ENCODE measurements at places on chromosomes 7 and 10.

DNA sequence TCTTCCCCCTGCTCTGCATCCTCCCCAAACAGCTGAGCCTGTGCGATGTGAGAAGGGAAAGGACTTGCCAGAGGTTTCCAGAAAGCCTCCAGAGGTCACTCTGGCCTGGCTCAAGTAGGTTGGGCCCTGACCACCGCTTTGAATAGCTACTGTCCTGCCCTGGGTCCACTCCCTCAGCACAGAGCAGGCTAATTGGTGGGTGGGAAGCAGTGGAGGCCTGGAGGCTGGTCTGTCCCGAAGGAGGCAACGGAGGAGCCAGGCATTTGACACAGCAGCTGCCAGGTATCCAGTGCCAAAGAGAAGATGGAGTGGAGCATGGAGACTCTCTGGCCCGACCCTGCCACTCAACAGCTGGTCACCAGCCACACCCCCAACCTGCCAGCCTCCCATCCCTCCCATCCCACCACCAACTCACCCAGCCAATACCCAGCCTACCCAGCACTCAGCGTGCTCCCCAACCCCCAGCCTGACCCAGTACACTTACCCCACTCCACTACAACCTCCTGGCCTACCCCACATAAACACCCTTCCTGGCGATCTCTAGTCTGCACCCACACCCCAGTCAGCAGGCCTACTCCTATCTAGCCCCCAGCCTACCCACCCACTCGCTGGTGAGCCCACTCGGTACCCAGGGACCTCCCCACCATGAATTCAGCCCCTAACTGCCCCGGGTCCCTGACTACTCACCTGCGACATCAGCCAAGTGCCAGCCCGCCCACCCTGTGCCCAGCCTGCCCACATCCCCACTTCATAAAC, 64.6 kb upstream of the COL13A1 start:
- no peaks in the 10 kb centered on the region for H3K36me3 ChIP-seq
- H3K4me1 ChIP-seq, result no peaks in the 10 kb centered on the region
- DNase-seq, result no peak
- H3K27me3 ChIP-seq, result no peaks in the 10 kb centered on the region

DNA sequence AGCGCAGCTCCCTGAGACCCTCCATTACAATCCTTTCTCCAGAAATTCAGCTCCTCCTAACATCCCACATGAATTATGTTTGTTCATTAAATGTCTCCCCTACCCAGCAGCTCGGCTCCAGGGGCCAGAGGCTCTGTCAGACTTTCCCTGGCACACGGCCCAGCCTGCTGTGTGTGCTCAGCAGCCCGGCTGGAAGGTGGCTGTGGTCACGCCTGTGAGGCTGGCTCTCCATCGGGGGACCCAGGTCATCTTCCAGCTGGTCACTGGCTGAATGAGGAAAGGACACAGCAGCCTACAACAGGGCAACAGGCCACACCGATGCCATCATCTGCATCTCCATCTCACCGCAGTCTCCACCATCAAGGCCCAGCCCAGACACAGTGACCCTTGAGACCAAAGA, 219.8 kb downstream of the MAD1L1 start:
- H3K36me3 ChIP-seq, result no peaks in the 10 kb centered on the region
- H3K4me3 ChIP-seq, result no peak overlapping the region
- H3K27ac ChIP-seq, result no peak overlapping the region
- DNase-seq, result peak; percentile 62

DNA sequence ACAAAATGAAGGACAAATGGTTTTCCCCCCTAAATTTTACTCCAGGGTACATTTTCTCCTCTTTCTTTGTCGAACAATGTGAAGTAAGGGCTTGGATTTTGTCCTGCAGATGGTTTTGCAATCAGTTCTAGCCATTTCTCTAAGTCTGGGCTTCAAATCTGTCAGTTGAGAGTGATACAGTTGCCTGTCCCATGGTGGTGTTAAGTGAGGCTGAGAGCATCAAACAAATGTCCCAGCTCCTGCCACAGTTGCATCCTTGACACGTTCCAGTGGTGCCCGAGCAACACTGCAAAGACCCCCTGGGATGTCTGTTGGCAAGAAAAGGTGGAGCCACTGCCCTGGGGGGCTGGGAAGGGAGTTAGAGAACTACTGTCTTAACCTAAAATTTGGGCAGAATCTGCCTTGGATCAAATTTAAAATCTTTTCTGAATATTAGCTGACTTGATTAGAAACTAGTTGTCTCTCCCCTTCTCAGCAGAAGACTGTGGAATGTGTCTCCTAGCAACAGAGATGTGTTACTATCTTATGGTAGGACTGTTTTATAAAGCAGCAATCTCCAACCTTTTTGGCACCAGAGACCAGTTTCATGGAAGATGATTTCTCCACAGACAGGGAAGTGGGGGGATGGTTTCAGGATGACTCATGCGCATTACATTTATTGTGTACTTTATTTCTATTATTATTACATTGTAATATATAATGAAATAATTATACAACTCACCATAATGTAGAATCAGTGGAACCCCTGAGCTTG, 102.0 kb upstream of the STEAP1B start:
- peaks cover 29% of the 10 kb centered on the region for H3K4me1 ChIP-seq
- H3K4me3 ChIP-seq, result no peak overlapping the region
- H3K27me3 ChIP-seq, result no peaks in the 10 kb centered on the region
- no peaks in the 10 kb centered on the region for H3K36me3 ChIP-seq
- DNase-seq, result no peak

GRCh38 chr10:112374724-112375541, 1.0 kb downstream of the ACSL5 start:
- peak overlapping the region; percentile 66 for H3K27ac ChIP-seq
- H3K27me3 ChIP-seq, result no peaks in the 10 kb centered on the region
- H3K4me3 ChIP-seq, result peak overlapping the region; percentile 34
- H3K36me3 ChIP-seq, result no peaks in the 10 kb centered on the region

DNA sequence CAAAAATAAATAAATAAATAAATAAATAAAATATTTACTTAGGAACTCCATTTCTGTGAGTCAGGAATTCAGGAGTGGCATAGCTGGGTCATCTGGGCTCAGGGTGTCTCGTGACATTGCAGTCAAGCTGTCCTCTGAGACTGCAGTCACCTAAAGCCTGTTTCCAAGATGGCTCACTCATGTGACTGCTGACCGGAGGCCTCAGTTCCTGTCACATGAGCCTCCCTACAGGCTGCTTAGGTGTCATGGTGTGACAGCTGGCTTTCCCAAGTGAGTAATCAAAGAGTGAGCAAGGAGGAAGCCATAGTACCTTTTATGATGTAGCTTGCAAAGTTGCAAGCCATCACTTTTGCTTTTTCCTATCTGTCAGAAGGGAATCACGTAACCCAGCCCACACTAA, 128.6 kb upstream of the KCTD7 start:
- no peaks in the 10 kb centered on the region for H3K36me3 ChIP-seq
- no peak overlapping the region for H3K4me3 ChIP-seq
- DNase-seq, result peak; percentile 32
- no peaks in the 10 kb centered on the region for H3K27me3 ChIP-seq

DNA sequence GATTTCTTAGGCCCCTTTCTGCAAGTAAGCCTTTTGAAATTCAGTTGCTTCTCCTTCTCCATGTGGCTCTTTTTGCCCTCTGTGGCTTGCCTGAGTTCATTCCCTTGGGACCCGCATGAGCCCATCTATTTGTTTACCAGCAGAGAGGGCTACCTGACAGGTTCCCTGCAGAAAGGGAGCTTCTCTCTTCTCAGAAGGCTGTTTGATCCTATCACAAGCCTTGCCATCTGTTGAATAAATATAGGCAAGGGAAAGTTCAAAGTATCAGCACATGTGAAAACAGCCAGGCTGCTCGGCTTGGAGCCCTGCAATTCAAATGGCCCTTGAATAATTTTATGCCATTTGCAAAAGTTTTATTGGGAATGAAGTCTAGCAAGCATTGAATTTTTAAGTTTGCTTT, 720.2 kb upstream of the FZD8 start:
- DNase-seq, result no peak
- no peaks in the 10 kb centered on the region for H3K4me1 ChIP-seq
- no peaks in the 10 kb centered on the region for H3K36me3 ChIP-seq
- no peaks in the 10 kb centered on the region for H3K27me3 ChIP-seq
- no peak overlapping the region for H3K4me3 ChIP-seq

DNA sequence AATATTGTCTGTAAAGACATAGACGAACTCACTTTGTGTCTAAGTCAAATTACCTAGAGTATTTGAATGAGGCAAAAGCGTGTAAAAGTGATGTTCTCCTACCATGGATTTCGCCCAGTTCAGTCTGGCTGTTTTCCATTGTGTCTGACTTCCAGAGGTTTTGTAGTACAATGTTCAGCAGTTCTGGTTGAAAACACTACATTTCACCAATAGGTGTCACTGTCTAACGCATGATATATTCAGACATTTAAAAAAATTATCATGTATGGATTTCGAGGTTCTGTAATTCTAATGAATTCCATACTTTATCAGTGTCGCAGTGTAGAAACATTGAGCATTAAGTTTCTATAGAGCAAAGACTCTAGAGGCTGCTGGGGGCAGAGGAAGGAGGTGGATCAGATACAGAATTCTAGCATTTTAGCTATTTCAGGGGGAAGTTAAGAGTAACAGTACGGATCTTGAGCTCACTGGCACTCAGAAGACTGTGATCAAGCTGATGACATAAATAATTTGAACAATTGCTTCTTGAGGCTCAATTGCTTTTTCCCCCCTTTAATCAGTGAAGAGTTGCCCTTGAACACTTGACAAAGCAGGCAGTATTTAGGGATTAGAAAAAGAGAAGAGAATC, 196.9 kb upstream of the RHOBTB1 start:
- no peak overlapping the region for H3K27ac ChIP-seq
- no peaks in the 10 kb centered on the region for H3K27me3 ChIP-seq
- DNase-seq, result peak; percentile 67
- H3K4me3 ChIP-seq, result no peak overlapping the region
- H3K4me1 ChIP-seq, result no peaks in the 10 kb centered on the region

- H3K27me3 ChIP-seq, result no peaks in the 10 kb centered on the region
- H3K36me3 ChIP-seq, result no peaks in the 10 kb centered on the region
- DNase-seq, result no peak
- no peak overlapping the region for H3K4me3 ChIP-seq
- H3K27ac ChIP-seq, result peak overlapping the region; percentile 61
Observed at GRCh38 chr7:116327752-116328151, 117.4 kb downstream of the TES start.

- DNase-seq, result no peak
- no peak overlapping the region for H3K27ac ChIP-seq
- H3K27me3 ChIP-seq, result no peaks in the 10 kb centered on the region
- peaks cover 17% of the 10 kb centered on the region for H3K36me3 ChIP-seq
Observed at GRCh38 chr10:68362590-68362989, 29.9 kb upstream of the PBLD start.

- no peaks in the 10 kb centered on the region for H3K4me1 ChIP-seq
- peak; percentile 24 for DNase-seq
- H3K27ac ChIP-seq, result no peak overlapping the region
- H3K4me3 ChIP-seq, result no peak overlapping the region
- no peaks in the 10 kb centered on the region for H3K36me3 ChIP-seq
Observed at GRCh38 chr10:48253970-48254657, 20.4 kb downstream of the FRMPD2 start.

GRCh38 chr10:3906511-3907111, 121.6 kb upstream of the KLF6 start:
- no peaks in the 10 kb centered on the region for H3K36me3 ChIP-seq
- no peaks in the 10 kb centered on the region for H3K27me3 ChIP-seq
- peaks cover 34% of the 10 kb centered on the region for H3K4me1 ChIP-seq
- peak; percentile 82 for DNase-seq
- no peak overlapping the region for H3K4me3 ChIP-seq

DNA sequence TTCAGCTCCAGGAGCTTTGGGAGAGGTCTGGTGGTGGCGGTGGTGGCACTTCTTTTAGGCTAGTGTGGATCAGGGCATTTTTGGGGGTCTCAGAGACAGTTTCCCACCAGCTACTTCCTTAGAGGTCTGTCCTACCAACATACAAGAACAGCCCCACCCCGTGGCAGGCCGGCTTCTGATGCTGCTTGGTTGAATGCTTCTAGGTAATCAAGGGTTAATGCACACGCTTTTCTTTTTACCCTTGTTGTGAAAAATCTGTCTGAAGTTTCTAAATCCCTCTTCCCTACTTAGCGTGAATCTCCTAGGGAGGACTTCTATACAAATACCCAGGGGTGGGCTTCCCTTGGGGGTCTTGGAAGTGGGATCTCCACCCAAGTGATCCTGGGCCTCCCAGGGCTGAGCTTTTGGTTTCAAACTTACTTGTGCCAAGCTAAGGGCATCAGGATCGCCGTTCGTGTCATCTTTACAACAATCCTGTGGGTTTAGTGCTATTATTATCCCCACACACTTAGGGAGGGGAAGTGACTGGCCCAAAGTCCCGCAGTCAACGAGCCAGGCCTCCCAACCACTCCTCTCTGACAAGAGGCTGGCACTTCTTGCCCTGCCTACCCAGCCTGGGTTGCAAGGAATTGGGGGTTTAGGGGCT, 1.7 kb downstream of the SH2B2 start:
- H3K4me1 ChIP-seq, result peaks cover 27% of the 10 kb centered on the region
- no peak overlapping the region for H3K27ac ChIP-seq
- peaks cover 5% of the 10 kb centered on the region for H3K27me3 ChIP-seq
- peak overlapping the region; percentile 84 for H3K4me3 ChIP-seq
- DNase-seq, result no peak

DNA sequence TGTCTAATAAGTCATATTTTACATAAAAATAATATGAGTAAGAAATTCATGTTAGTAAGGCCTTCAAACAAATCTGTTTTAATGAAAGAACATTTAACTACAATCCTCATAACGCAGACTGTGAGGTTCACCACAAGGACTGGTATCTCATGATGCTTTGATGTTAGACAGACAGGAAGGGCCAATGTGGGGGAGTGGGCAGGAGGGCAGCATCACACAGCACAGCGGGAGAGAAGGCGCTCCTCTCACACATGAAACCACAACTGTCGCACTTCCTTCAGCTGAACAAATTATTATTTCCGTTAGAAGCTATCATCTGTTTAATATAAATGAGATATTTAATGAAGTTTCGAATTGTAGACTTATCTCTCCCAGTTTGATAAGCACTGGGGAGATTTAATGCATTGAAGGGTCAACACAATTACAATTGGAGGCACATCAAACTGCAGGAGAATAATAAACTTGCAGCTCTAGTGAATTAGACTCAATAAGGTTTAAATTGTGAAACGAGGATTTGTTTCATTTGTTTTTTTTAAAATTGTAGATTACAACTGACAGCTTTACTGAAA, 466.1 kb downstream of the PARD3 start:
- peaks cover 8% of the 10 kb centered on the region for H3K4me1 ChIP-seq
- DNase-seq, result no peak
- no peak overlapping the region for H3K4me3 ChIP-seq
- no peaks in the 10 kb centered on the region for H3K36me3 ChIP-seq
- H3K27ac ChIP-seq, result no peak overlapping the region
